ENCODE measurements at places on chromosomes 1 and 21. TPM values are rescaled to one million over a fixed set of nuclear protein-coding genes. Genes with fewer than 3 reads are reported as not detected.

GRCh38 chr1:32020339-32020738 is 6.7 kb downstream of the KHDRBS1 start:
- DNase-seq, result no peak
- H3K27me3 ChIP-seq, result no peaks in the 10 kb centered on the region
- no peaks in the 10 kb centered on the region for H3K36me3 ChIP-seq
- peaks cover 63% of the 10 kb centered on the region for H3K4me1 ChIP-seq
- H3K27ac ChIP-seq, result peak overlapping the region; percentile 49
- no peak overlapping the region for H3K4me3 ChIP-seq

- H3K4me3 ChIP-seq, result no peak overlapping the region
- H3K4me1 ChIP-seq, result peaks cover 8% of the 10 kb centered on the region
- peaks cover 19% of the 10 kb centered on the region for H3K27me3 ChIP-seq
- peak; percentile 66 for DNase-seq
- H3K27ac ChIP-seq, result no peak overlapping the region
Measured at GRCh38 chr1:2610036-2610959, 22.5 kb downstream of the MMEL1 start.

DNA sequence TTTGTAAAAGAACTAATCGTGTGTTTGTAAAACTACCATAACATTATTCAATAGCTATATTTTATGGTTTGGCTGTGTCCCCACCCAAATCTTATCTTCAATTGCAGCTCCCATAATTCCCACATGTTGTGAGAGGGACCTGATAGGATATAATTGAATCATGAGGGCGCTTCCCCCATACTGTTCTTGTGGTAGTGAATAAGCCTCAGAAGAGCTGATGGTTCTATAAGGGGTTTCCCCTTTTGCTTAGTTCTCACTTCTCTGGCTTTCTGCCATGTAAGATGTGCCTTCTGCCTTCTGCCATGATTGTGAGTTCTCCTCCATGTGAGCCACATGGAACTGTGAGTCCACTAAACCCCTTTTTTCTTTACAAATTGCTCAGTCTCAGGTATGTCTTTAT is 1372.3 kb downstream of the AMY1C start:
- H3K4me1 ChIP-seq, result no peaks in the 10 kb centered on the region
- no peak for DNase-seq
- H3K27me3 ChIP-seq, result no peaks in the 10 kb centered on the region

DNA sequence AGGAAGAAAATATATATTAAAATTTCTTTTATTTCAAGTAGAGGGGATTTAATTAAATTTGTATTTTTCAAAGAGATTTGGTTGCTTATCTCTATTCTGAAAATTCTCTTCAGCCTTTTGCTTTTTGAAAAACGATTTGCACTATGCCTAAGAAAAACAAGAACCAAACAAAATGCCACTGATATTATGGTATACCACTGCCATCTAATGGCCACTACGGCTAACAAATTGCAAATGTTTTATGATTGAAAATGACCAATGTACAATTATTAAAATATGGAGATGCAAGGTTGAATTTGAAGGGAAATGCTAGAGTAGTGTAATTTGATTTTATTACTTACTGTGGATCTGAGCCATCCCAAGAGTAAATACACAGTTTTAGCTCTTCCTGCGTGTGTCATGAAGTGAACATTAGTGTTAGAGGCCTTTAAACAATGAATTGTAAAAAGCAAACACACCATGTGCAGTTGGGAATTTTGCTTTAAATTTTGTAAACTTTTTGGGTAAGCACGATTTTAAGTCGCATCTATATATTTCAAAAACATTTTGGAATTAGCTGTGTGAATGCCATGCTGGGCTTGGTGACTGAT is 137.4 kb upstream of the USP25 start:
- H3K27ac ChIP-seq, result no peak overlapping the region
- H3K4me1 ChIP-seq, result no peaks in the 10 kb centered on the region
- H3K4me3 ChIP-seq, result no peak overlapping the region

DNA sequence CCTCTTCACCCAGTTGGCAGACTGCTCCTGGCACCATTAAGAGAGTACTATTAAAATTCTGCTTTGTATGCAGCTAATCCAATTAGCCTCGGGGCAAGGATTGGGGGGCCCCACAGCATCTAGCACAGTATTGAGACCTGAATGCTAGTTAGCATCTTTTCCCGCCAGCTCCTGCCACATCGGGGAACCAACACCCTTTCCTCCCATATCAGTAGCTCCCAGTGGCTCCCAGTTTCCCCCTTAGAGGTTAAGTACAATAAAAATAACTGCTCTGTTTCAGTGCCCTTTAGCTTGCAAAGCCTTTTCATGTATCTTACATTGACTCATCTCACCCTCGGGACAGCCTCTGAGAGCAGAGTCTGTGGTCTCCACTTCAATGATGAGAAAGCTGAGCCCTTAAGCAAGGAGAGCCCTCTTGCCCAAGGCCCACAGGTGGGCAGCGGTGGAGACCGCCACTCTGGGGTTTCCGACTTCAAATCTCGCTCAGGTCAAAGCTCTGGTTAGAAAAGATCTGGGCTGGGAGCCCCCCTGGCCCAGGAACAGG is 4.2 kb upstream of the PMVK start:
- no peak for DNase-seq
- H3K4me3 ChIP-seq, result no peak overlapping the region
- no peaks in the 10 kb centered on the region for H3K27me3 ChIP-seq

TCHHL1 gene
- total RNA-seq, result not detected
